Stimulated activated CD4-positive, alpha-beta T cell treated with anti-CD3 and anti-CD28 coated beads, Interleukin-15, amount 100 ng/mL, for 1 hour (primary cell): ENCODE measurements at places on chromosomes 6 and 20.

DNA sequence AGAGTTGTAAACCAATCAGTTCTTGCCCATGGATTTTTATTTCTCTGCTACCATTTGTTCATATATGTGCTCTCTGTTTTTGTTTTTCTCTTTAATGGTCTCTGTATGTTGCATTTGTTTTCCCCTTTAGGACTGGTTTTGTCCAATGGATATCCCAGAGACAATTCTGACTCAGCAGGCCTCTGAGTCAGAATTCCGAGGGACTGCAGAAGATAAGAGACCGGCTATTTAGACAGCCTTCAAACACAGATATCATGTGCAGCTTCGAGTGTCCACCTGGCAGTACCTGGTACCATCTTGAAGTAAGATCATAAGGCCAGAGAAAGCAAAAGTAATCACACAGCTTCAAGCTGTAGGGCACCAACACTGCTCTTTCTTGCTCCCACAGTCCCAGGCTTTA lies 125.5 kb downstream of the ELOVL4 start:
- no peak for DNase-seq

- no peak for DNase-seq
Observed at GRCh38 chr20:62641321-62642050, 817 bp upstream of the SLCO4A1 start.

GRCh38 chr20:38731738-38732113 lies 7.4 kb downstream of the SLC32A1 start:
- DNase-seq = no peak

DNA sequence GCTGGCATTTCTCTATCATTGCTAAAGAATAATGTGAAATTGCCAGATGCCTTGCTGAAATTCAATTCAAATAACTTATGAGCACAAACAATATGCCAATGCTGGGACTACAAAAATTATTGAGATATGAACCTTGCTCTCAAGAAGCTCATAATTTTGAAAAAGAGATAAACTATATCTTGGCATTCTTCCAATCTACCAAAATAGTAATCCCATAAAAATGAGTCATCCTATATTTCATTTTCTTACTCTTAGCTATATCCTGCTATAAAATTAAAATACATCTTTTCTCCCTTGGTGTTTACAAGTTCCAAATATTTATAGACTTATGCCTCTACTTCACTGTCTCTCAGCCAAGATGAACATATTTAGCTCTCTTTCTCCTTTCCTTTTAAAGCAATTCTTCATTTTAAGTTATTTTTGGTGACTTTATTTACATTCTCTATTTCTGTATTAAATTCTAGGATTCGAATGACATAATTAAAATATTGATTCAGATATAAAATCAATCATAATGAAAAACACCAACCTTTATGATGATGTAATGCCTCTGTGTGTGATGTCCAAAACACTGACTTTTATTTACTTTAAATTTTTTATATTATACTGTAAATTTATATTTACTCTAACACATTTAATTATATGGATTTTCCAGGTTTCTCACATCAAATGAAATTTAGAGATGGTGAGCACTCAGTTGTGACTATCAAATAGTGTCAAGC lies 152.6 kb downstream of the CDK19 start:
- no peak for DNase-seq

GRCh38 chr6:21900730-21901129 lies 307.2 kb downstream of the SOX4 start:
- no peak for DNase-seq

DNA sequence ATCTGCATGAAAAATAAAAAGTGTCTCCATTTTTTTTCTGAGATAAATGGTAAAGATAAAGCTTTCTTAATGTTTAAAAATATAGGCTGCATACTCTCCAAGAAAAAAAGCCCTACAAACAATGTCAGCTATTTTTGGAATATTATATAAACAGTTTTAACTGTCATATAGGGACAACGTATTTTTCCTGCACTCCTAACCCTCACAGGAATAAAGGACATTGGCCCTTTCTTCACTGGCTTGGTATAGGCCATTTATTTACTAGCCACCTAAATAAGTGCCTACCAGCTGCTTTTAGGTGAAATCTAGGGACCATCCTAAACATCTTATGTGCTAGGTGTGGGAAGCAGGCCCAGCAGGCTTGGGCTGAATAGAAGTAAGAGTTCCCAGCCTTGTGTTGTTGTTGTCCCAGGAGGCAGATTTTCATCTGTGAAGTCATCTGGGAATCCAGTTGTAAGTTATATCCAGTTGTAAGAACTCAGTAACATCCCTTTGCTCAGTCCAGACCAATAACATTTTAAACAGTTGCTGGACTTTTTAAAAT lies 21.3 kb downstream of the FOXO3 start:
- DNase-seq = no peak

DNA sequence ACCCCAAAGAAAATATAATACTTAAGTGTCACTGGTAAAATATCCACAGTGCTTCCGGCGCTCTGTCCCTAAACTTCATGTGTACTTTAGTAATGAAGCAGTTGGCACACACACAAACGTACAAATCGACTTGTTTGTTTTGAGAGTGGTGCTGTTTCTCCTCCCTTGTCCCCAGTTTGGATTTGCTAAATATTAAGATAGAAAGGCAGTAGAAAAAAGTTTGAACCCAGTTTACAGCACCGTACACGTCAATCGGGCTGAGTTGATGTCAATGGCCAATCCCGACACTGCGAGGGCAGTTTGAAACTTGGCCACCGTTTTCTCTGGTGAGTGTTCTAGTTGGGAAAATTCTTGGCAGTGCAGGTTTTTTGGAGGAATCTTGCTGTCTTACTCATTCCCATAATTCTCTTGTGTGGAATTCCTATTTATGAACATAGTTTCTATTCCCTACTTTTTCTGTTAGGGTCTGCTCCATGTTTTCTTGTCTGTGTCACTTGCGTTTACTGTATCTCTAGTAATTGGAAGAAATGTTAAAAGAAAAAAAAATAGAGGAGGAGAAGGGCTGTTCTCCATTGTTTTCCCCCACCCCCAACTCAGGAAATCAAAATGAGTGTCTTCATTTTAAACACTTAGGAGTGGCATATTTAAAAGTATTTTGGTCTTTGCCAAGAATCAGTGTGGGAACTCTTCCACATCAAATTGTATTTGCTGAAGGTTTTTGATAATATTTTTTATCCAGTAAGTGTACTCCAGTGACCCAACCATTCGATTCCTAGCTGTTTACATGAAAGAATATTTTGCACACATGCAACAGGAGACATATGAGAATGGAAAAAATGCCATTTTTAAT lies 72.3 kb downstream of the OR2B2 start:
- DNase-seq = no peak

- DNase-seq = no peak
Observed at GRCh38 chr6:164854526-164854925, 454.9 kb downstream of the C6orf118 start.

GRCh38 chr6:106823732-106824351 lies 150.7 kb downstream of the CD24 start:
- no peak for DNase-seq

- DNase-seq = no peak
Observed at GRCh38 chr6:118295336-118295735, 252.8 kb upstream of the PLN start.

- no peak for DNase-seq
Observed at GRCh38 chr6:127851197-127851596, 49.7 kb downstream of the THEMIS start.

- DNase-seq = no peak
Observed at GRCh38 chr6:42431356-42431755, 20.4 kb downstream of the TRERF1 start.

DNA sequence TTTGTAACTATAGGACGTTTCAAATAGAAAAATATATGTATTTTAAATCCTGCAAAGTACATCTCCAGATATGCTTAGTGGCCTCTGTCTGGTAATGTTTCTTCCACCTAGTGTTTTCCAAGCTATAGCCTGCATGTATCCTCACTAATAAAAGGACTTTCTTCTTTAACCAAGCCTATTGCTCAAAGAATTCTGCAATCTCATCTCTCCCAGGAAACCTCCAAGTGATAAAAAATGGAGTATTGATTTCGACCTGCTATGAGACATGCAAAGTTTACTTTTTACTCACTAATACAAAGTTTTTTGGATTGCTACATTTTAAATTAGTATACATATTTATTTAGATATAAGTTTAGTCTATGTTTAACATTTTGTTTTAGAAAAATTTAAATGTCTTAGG lies 23.3 kb downstream of the ADGRB3 start:
- DNase-seq = no peak

DNA sequence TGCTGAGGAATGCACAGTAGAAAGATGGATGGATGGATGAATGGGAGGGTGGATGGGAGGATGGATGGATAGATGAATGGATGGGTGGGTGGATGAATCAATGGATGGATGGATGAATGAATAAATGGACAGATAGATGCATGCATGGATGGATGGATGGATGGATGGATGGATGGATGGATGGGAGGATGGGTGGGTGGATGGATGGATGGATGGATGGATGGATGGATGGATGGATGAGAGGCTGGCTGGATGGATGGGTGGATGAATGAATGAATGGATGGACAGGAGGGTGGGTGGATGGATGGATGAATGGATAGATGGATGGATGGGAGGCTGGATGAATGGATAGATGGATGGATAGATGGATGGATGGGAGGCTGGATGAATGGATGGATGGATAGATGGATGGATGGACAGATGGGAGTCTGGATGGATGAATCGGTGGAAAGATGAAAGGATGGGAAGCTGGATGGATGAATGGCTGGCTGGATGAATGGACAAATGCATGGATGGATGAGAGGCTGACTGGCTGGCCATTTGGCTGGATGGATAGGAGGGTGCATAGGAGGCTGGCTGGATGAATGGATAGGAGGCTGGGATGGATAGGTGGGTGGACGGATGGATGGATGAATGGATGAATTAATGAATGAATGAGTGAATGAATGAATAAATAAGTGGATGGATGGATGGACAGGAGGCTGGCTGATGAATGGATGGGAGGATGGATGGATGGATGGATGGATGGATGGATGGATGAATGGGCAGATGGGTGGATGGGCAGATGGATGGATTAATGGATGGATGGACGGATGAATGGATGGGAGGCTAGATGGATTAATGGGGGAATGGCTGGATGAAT lies 28.3 kb upstream of the NOL4L start:
- DNase-seq = no peak

DNA sequence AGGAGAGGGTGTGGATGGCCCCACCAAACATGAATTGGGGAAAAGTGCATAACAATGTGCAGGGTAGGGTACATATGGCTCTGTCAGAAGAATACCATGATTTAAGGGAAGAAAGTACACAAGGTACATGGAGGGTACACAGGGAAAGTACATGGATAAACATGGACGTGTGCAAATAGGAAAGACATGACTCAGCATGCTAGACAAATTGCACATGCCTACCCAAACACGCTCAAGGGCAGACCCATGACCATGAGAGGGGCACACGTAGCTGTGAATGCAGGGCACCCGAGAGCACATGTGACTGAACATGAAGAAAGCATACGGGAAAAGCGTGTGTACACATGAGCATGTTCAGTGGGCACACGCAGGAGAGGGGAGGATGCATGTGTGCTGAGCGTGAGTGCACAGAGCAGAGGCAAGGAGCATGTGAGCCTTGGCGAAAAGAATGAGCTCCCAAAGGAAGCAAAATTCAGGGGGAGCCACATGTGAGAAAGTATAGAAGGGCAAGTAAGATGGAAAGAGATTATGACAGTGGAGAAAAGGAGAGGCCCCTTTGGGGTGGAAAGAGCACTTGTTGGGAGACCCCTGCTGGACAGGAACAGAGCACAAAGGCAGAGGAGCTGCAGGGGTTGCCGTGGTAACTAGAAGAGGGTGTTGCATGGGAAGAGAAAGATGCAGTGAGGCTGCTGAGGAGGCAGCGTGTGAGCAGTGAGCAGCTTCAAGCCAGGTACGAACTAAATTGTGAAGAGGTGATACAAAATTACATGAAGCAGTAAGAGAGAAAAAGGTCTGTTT lies 17.8 kb downstream of the OR2H2 start:
- no peak for DNase-seq
